Activated naive CD4-positive, alpha-beta T cell treated with anti-CD3 and anti-CD28 coated beads for 36 hours (primary cell): ENCODE measurements at places on chromosomes 3 and 15.

DNA sequence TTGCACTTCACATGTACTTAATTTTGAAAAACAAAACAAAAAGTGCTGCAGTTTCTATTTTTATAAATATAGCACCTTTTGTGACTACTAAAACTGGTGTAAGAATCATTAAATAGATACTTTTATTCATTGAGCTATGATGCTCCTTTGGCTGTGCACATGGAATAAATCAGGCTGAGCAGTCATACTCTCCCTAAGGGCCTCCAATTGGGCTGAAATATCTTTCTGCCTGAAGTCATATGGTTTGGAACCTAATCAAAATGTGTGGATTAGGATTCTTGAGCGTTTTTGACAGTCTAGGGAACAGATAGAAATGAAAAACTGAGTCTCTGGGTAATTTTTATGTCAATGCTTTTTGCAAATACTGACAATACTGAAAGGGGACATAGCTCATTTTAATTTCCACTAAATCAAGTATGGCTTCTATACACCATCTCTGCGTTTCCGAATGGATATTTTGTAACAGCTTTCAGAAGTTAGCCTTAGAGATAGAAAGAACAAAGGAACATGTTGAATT, 392.2 kb upstream of the ROBO1 start:
- H3K27me3 ChIP-seq, result no peaks in the 10 kb centered on the region
- H3K4me3 ChIP-seq, result no peak overlapping the region
- no peak overlapping the region for H3K27ac ChIP-seq
- H3K4me1 ChIP-seq, result no peaks in the 10 kb centered on the region
- H3K36me3 ChIP-seq, result no peaks in the 10 kb centered on the region
- no peak for DNase-seq

DNA sequence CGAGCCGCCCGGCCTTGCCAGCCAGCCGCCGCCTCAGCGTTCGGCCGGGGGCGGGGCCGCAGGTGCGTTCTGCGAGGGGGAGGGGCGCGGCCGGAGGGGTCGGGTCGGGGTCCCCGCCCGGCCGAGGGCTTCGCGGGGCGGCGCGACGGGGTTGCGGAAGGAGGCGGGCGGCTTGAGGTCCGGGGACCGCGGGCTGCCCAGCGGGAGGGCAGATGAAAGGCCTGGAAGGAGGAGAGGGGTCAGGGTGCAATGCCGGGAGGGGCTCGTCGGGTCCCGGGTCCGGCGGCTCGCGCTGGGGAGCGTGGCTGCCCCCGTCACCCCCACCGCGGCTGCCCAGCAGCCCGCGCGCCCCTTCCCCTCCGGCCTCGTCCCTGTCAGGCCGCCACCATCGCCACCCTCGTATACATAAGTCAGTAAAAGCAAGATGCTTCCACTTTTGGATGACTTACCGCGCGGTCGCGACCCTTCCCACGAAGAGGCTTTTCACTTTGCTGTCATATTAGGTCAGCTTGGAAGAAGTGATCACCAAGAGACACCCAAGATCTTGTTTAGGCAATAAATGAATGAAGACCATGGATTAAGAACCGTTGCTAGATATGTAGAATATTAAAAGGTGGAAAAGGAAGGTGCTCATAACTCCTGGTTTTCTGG, 620 bp upstream of the ANP32A start:
- peaks cover 12% of the 10 kb centered on the region for H3K36me3 ChIP-seq
- H3K4me1 ChIP-seq, result peaks cover 23% of the 10 kb centered on the region
- peak; percentile 24 for DNase-seq
- H3K27ac ChIP-seq, result peak overlapping the region; percentile 75

- no peak for DNase-seq
- no peaks in the 10 kb centered on the region for H3K4me1 ChIP-seq
- no peak overlapping the region for H3K4me3 ChIP-seq
- no peak overlapping the region for H3K27ac ChIP-seq
- no peaks in the 10 kb centered on the region for H3K36me3 ChIP-seq
These were observed 101.3 kb downstream of the SENP2 start for GRCh38 chr3:185687271-185687878.

DNA sequence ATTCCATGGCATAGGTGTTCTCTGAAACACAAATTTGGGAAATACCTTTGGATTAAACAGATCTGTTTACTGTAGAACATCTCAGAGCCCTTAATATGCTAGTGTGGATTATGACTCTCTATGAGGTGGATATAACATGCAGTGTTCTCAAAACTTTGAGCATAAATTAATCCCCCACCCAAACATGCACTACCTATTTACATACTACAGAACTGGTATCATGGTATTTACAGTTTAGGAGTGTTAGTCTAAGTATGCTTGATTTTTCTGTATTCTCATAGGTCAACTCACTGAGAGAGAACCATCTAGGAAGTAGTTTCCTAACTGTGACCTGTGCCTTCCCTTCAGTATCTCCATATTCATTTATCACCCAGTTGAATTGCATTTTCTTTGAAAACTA, 30.9 kb upstream of the ZNF609 start:
- H3K27ac ChIP-seq, result peak overlapping the region; percentile 76
- H3K27me3 ChIP-seq, result no peaks in the 10 kb centered on the region
- peaks cover 3% of the 10 kb centered on the region for H3K36me3 ChIP-seq
- no peak for DNase-seq
- H3K4me3 ChIP-seq, result no peak overlapping the region

- peaks cover 11% of the 10 kb centered on the region for H3K27me3 ChIP-seq
- H3K4me1 ChIP-seq, result no peaks in the 10 kb centered on the region
- no peak overlapping the region for H3K27ac ChIP-seq
- no peak overlapping the region for H3K4me3 ChIP-seq
- no peaks in the 10 kb centered on the region for H3K36me3 ChIP-seq
These were observed 221.8 kb downstream of the THRB start for GRCh38 chr3:24272875-24273274.

DNA sequence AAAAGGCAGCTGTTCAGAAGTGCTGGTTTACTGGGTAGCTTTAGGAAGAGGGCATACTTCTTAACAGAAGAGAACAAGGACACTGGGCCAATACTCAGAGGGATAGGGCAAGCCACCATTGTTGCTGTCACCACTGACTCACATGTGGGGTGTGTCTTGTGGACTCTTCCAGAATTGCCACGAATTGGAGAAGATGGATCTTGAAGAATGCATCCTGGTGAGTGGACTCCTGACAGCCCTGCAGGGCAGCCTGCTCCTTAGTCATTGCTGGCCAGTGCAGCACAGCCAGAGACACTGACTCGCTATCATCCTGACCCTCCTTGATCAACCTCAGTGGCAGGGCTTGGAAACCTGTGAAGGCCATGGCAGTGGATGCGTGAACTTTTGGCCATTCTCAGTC, 62.3 kb downstream of the UBP1 start:
- H3K4me3 ChIP-seq, result no peak overlapping the region
- H3K27ac ChIP-seq, result no peak overlapping the region
- H3K4me1 ChIP-seq, result peaks cover 2% of the 10 kb centered on the region
- DNase-seq, result no peak

DNA sequence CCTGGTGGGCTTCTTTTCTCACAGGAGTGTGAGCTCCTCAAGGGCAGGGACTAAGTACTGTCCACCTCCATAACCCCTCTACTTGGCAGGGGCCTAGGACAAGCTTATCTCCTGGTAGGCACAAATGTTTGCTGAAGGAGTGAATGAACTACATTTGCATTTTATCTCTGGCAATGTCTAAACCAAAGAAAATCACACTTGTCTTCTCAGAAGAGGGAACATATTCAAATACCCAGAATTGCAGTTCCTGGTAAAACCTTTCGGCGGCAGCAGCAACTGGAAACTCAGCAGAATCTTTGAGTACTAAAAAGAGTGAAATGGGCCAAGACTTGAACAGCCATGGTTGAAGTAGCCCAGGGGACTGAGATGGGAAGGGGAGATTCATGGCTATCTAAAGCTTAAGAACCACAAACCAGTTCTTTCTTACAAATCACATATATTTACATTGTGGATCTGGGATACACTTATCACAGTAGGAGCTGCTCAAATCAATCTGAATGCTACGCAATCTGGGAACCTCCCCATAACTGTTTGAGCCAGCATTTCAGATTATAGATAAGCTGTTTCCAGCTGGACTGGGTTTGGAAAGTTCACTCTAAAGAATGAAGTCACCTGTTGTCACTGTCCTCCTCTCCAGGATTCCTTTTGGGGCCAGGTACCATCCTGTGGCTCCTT, 18.7 kb upstream of the PTPN9 start:
- peaks cover 16% of the 10 kb centered on the region for H3K4me1 ChIP-seq
- H3K27ac ChIP-seq, result no peak overlapping the region
- no peaks in the 10 kb centered on the region for H3K27me3 ChIP-seq

DNA sequence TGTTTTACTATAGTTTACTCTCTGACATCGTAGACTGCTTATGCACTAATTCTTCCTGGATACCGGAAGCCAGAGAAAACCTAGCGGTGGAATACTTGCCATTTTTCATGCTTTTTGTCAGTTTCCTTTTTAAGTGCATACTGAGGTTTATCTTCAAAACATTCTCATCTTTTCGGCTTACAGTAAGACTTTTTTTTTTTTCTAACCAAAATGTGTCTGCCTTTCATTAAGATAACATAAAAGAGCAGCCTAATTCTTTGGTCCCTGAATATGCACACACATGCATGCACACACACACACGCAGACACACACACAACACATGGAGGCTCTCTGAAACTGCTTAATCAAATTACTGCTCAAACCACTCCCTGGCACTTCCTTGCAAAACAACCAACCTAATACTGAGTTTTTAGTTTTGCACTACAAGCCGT, 1.3 kb downstream of the ZNF445 start:
- no peaks in the 10 kb centered on the region for H3K36me3 ChIP-seq
- H3K4me1 ChIP-seq, result peaks cover 36% of the 10 kb centered on the region
- H3K27ac ChIP-seq, result peak overlapping the region; percentile 47
- H3K4me3 ChIP-seq, result peak overlapping the region; percentile 88

DNA sequence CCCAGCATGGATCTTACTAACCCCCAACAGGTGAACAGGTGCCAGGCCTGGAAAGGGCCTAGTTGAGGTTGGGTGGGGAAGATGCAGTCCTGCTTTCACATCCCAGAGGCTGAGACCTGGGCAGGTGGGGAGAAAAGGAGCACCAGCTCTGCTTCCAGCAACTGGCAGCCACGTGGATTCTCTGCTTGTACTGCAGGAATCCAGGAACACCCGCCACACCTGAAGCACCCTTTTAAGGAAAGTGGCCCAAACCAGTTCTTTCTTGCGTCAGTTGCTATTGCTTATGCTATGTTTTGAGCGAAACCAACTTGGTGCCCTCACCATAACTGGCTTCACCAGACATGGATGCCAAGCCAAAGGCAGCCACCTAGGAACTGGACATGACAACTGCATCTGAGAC, 28.1 kb upstream of the NEO1 start:
- no peaks in the 10 kb centered on the region for H3K36me3 ChIP-seq
- H3K4me3 ChIP-seq, result no peak overlapping the region
- H3K4me1 ChIP-seq, result no peaks in the 10 kb centered on the region

DNA sequence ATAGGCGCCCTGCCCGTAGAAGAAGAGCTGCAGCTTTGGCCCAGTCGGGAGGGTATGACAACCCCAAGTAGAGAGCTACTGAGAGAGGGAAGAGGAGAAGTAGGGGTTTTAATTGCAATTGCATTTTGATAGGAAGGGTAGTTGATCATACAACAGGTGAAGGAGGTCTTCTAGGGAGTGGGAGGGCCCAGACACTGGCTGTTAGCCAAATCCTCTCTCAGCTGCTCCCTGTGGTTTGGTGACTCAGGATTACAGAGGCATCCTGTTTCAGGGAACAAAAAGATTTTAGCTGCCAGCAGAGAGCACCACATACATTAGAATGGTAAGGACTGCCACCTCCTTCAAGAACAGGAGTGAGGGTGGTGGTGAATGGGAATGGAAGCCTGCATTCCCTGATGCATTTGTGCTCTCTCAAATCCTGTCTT, 408.9 kb upstream of the THBS1 start:
- H3K27me3 ChIP-seq, result peaks cover 13% of the 10 kb centered on the region
- peak; percentile 68 for DNase-seq
- no peaks in the 10 kb centered on the region for H3K4me1 ChIP-seq
- no peak overlapping the region for H3K4me3 ChIP-seq
- H3K27ac ChIP-seq, result no peak overlapping the region
- no peaks in the 10 kb centered on the region for H3K36me3 ChIP-seq

DNA sequence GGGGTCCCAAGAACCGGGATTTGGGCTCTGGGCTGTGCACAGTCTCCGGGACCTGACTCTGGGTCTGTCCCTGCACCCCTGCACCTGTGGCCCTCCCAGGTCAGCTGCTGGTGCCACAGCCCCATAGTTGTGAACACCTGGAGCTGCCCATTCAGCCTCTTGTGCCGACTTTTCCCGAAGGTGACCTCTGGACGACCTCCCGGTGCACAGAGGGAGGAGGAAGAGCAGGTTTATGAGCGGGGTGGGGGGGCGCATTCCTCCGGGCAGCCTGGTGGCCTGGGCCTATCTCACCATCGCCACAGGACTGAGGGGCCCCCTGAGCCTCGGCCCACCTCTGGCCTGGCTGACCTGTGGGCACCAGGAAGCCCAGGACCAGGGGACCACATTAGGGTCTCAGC, 45.3 kb downstream of the DNAJB8 start:
- no peaks in the 10 kb centered on the region for H3K27me3 ChIP-seq
- H3K27ac ChIP-seq, result no peak overlapping the region
- H3K4me3 ChIP-seq, result no peak overlapping the region
- no peaks in the 10 kb centered on the region for H3K4me1 ChIP-seq
- H3K36me3 ChIP-seq, result no peaks in the 10 kb centered on the region
- DNase-seq, result no peak

- peak overlapping the region; percentile 26 for H3K27ac ChIP-seq
- peaks cover 42% of the 10 kb centered on the region for H3K36me3 ChIP-seq
- H3K27me3 ChIP-seq, result no peaks in the 10 kb centered on the region
- peaks cover 72% of the 10 kb centered on the region for H3K4me1 ChIP-seq
- DNase-seq, result no peak
These were observed 35.0 kb downstream of the RASA2 start for GRCh38 chr3:141521781-141522180.

DNA sequence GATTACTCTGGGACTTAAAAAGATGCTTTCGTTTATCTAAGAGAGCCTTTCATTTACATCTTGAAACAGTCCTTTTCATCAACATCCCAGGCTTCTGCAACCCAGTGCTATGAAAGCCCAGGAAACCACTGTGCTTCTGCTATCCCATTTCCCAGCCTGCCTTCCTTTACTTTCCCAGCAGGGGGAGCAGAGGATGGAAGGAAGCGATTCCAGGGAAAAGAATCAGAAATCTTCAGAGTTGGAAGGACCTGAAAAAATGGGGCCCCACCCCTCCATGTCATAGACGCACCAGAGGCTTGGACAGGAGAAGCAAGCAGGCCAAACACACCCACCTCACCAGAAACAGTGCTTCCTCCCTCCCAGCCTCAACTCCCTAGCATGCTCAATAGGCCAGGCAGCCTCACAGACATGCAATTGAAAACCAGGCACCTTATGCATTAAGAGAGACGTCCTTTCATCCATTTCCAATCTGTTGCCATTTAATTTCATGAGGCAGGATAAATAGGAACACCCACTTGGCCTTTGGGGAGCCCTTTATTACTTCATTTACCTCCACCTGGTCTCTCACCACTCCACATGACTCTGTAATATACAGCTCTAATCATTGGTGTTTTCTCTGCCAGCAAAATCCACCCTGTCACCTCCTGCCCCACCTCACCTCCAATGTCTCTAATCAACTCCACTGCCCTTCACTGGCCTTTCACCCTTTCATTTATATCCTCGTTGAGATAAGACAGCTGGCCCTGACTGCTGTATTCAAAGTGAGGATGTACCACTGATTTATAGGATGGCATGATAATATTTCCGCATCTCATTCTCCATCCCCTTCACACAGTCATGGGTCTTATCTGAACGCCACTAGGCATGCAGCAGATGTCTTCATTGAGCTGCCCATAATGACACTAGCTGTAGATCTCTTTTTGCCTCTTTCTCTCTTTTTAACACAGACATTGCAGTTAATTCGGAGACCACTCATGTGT, 583.9 kb downstream of the NTRK3 start:
- H3K4me3 ChIP-seq, result no peak overlapping the region
- H3K36me3 ChIP-seq, result peaks cover 10% of the 10 kb centered on the region
- H3K27ac ChIP-seq, result no peak overlapping the region
- no peak for DNase-seq

- no peak overlapping the region for H3K4me3 ChIP-seq
- peaks cover 5% of the 10 kb centered on the region for H3K36me3 ChIP-seq
- no peak for DNase-seq
These were observed 48.5 kb downstream of the PXYLP1 start for GRCh38 chr3:141280086-141280485.
